EH (cell line): ENCODE measurements at places on chromosomes 3 and 15.

DNA sequence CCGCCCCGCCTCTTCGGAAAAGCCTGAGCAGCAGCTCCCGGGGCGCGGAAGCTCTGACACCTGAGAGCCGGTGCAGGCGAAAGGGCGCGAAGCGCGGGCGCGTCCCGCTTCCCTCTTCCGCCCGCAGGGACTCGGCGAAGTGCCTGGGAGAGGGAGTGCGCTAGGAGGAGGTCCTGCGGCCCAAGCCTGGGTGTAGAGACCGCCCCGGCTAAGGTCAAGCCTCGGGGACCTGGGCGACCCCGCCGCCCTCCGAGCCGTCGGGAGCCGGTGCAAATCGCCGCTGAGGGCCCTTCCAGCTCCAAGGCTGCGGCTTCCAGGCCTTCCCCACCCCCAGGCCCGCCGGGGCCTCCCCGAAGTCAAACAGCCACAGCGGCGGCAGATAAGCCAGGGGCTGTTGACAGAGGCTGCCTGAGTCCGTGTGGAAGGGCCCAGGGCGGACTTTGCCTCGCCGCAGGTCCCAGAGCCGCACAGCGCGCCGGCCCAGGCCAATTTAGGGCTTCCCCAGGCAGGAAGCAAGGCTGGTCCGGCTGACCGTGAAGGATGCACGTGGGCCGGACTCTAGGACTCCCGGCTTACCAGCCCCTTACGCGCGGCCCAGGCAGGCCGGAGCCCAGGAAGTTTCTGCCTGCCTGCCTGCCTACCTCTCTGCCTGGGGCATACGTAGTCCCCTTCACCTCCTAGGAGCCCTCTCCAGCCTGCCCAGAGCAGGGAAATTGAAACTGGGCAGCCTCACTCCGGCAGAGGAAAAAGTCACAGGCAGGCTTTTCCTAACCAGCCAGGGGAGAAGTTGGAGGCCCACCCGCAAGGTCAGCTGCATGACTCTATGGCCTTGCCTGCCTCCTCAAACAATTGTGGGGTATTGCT, 2.3 kb downstream of the ITPKA start:
- DNase-seq, result no peak

DNA sequence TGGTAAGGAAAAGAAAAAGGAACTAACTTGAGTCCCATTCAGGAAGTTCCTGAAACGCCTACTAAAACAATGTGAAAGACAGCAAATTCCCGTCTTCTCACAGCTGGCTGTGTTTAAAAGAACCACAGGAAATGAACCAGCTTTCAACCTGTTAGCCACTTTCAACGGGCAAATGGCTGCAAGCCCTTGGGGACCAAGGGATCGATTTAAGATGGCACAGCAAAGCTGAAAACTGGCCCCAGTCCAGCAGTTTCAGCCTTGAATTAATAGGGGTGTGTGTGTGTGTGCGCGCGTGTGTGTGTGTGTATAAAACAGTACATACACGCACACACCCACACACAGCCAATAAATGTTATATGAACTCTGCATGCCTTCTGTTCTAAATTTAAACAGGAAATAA, 168.7 kb upstream of the TMCO5A start:
- peak; percentile 26 for DNase-seq

- DNase-seq, result no peak
Observed at GRCh38 chr15:63971904-63972303, 74.4 kb downstream of the DAPK2 start.

DNA sequence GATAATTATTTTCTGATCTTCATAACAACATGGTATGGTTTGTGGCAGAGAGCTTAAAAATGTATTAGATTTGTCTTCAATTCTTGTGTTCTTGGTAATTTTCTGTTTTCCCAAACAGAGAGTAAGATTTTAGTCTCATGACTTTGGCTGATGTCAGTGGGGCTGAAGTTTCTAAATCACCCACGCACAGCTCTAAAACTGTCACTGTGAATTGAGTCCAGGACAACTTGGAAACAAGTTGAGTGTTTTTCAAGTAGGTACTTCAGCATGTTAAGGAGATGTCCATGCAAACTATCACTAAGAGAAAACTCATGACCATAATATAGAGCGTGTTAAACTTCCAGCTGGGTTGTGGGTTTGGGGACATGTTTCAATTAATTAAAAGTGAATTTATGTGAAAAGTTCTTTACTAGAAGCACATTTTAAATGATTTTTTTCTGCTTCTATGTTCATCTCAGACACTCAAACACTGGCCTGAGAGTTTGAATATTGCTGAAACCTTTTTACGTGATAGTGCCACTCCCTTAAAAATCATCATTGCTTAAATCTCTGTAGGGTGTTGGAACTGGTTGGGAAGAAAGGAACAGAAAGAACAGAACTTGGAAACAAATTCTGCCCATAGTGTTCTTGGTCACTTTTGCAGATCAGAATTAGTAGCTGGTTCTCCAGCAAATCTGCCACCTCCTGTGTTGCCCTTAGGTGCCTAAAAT, 89.8 kb downstream of the KLHL25 start:
- no peak for DNase-seq

DNA sequence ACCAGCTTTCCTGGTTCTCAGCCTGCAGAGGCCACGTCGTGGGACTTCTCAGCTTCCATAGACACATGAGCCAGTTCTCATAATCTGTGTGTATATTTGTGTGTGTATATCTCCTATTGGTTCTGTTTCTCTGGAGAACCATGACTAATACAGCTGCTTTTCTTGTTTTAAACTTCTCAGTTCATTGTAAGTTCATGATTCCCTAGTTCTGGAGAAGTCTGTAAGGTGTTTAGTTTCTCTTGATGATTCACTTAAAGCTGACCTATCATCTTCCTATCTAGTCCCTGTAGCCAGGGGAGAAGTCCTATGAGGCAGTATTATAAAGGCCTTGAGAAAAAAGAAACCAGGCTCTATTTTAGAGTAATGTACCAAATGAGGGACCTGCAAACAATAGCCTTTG, 147.7 kb downstream of the RYR3 start:
- no peak for DNase-seq

GRCh38 chr3:193974671-193975535, 161.0 kb upstream of the HES1 start:
- DNase-seq, result no peak

DNA sequence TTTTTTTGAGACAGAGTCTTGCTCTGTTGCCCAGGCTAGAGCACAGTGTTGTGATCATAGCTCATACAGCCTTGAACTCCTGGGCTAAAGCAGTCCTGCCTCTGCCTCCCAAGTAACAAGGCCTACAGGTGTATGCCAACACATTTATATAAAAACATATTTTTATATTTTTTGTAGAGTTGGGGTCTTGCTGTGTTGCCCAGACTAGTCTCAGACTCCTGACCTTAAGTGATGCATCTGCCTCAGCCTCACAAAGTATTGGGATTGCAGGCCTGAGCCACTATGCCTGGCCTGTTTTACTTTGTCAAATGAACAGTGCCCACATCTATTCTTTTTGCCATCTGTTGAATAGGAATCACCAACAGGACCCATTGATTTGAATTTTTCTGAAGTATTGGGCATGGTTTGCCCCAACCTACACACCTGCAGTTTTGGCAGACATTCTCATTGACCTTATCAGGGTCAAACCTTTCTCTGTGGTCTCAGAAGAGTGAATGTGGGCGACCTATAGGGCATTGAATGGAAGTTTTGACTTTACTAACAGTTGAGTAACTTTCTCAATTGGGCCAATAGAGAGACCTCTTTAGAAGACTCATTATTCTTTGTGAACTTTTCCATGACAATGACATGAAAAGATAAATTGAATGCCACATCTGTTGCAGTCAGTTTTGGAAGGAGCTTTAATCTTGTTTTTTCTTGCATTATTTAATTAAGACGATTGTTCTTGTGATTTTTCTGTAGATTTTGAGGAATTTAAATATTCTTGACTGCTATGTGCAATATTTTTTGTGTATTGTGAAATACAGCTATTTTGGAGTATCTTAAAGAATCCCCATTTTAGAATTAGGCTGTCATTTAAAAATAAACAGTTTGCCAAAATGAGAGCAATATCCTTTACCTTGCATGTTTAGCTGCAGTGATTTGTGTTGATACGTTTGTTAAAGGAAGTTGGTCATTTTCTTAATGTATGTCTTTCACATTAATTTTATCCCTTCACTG, 2.7 kb downstream of the IREB2 start:
- no peak for DNase-seq

DNA sequence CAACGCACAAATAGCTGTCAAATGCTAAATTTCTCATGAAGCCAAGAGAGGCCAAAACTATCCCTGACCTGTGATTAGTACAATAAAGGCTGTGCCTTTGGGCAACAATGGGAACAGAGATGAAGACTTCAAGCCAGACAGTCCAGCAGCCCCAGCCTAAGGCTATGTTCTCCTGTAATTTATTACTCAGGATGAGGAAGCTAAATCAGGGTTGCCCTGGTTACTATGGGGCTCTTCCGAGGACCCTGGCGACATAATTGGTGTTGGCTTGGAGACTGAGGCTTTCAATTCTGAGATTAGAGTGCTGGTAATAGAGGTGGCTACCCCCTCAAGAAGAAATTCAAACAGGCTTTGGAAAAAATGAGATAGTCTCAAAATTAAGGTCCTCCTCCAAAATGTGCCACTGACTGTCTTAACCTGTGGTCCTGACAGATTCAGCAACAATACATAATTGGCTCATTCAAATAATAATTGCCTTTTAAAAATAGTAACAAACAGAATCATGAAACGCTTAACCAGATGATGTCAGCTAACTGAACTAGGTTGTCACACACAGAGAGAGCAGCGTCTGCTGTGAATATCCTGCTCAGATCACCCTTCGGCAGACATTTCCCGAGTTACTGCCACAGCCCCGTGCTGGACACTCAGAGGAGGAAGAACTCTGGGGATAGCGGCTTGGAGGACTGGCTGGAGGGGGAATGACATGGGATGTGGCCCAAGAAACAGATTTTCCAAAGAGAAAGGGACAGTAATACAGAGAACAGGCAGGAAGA, 43.0 kb downstream of the NSMCE3 start:
- no peak for DNase-seq

DNA sequence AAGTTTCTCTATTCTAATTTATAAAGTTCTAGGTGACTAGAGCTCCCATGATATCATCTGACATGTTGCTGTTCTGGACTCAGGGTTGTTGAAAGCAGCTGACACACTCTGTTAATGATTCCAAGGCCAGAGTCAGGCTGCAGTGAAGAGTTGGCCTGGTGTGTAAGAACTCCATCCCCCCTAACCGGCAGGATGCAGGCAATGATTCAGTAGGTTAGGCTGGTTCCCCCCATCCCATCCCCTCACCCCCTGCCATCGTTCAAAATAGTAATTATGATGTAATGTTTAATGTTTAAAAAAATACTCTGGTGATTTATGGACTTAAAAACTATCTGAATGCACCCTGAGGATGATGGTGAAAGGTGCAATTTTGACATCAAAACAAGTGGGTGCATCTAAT, 4.6 kb upstream of the TRIM71 start:
- DNase-seq, result no peak

GRCh38 chr3:100426067-100426682, 24.8 kb downstream of the LNP1 start:
- no peak for DNase-seq

DNA sequence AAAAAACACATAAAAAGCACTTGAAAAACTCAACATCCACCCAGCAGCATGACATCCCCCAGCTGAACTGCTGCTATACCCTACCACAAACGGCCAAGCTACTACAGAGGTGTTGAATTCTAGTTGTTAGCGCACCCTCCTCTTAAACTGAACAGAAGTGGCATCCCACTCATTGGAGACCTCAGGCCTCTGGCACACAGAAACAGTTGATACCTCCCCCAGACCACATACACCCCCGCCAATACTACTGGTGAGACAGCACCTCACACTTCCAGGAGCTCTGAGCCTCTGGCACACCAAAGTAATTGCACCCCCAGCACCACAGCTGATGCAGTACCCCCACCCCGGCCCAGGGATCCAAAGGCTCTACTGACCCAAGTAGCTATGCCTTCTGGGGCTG, 190.2 kb downstream of the SCAPER start:
- DNase-seq, result no peak

DNA sequence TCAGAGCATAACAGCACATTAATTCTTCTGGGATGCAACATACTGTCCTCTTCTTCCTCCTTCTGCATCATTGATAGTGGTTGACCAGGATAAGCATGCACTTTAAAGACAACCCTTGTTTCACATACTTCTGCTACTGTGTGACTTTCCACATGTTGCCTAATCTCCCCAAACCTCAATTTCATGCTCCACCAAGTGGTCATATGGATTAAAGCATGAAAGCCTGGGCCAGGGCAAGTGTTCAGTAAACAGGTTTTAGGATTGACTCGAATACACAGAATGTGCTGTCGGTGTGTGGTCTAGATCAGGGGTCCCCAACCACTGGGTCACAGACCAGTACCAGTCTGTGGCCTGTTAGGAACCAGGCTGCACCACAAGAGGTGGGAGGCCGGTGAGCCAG, 22.5 kb upstream of the BFSP2 start:
- peak; percentile 51 for DNase-seq

DNA sequence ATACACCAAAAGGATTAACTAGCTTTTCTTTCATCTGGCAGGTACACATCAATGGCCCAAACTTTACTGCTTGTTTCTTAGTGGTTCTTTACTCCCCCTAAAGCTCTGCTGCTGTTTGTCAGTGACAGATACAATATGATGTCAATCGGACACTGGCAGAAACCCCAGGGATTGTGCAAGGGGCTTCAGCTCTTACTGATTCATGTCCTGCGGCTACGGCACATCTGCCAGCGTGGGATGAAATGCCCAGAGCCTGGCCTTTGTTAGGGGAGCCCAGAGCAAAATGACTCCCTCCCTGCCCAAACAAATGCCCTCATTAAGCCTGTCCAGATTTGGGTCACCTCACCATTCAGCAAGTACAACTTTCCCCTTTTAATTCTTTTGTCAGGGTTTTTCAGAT, 28.3 kb downstream of the SRP14 start:
- no peak for DNase-seq

DNA sequence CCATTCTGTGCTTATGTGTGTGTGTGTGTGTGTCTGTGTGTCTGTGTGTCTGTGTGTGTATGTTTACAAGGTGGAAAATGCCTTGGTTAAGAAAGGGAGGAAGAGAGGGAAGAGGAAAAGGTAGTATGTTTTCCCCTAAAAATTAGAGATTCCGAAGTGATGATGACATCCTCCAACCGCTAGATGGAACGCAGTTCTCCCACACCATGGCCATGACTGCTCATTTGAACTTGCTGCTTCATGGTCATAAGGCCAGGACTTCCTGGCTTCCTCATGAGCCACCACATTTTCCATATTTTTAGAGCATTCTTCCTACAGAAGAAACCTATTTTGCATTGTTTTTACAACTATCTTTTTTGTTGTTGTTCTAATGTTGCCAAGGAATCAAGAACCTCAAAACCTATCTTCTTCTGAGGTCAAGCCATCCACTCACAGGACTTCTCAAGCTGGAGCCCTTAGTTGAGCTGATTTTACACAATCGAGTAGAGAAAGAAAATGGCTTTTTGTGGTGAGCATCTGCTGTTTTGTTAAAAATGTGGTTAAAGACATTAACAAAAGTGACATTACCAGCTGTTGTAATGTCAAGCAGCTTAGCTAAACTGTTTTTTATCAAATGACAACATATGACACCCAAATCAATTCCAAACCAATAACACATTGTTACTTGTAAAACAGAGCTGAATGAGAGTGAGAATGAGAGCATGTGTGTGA, 1091.0 kb downstream of the FHIT start:
- DNase-seq, result no peak

- peak; percentile 28 for DNase-seq
Observed at GRCh38 chr15:83064859-83065258, 2.2 kb downstream of the BTBD1 start.
